Stimulated activated CD4-positive, alpha-beta T cell treated with anti-CD3 and anti-CD28 coated beads, TNF-alpha, amount 100 ng/mL, for 24 hours (primary cell): ENCODE measurements at places on chromosomes 5 and 9.

DNA sequence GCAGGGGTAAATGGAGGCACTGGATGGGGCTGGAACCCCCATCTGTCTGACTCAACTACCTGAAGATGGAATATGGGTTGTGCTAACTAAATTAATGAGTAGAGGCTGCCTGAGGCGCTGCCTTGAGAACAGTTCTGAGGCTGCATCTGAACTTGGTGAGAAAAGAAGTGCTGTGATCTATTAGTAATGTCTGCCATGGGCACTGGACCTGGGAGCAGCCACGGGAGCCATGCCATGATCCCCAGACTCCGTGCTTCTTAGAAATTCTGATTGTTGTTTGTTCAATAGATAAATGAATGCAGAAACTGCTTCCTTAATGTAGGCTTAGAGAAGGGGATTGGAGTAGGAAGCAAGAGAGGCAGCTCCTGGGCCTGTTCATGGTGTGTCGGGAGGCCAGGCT, 80.2 kb downstream of the KCNIP1 start:
- DNase-seq = no peak

GRCh38 chr5:110262749-110263148, 463.7 kb downstream of the TMEM232 start:
- no peak for DNase-seq

DNA sequence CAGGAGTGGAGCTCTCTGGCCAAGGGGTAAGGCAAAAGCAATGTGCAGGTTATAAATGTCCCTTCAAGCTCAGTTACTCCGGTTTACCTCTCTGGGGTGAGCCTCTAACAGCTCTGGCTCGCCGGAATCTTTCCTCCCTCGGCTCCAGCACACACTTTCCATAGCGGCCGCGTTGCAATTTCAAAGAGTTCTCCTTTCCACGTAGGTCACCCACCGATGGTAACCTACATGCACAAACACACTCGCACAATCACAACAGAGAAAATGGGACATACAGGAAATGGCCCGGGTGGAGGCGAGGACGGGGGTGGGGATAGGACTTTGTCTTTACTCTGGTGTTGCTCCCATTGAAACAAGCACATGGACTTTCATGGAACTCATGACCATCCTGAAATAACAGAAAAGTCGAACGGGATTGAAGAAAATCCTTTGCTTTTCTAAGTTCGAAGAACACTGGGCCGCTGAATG, 1.2 kb downstream of the LHFPL2 start:
- DNase-seq = no peak

DNA sequence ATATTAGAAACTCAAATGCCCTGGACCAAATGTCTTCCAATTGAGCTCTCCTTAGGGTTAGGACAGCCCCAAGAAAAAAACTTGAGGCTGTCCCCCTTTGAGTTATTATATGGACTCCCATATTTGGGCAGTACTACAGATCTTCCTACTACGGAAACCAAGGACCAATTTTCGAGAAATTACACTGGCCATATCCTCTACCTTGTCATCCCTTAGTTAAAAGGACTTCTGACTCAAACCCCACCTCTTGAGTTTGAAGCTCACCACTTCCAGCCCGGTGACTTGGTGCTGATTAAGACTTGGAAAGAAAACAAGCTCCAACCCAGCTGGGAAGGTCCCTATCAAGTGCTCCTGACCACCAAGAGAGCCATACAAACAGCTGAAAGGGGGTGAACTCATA, 497.0 kb upstream of the GRAMD2B start:
- DNase-seq = no peak
